Amniotic stem cell (primary cell): ENCODE measurements at places on chromosomes 12 and 14.

DNA sequence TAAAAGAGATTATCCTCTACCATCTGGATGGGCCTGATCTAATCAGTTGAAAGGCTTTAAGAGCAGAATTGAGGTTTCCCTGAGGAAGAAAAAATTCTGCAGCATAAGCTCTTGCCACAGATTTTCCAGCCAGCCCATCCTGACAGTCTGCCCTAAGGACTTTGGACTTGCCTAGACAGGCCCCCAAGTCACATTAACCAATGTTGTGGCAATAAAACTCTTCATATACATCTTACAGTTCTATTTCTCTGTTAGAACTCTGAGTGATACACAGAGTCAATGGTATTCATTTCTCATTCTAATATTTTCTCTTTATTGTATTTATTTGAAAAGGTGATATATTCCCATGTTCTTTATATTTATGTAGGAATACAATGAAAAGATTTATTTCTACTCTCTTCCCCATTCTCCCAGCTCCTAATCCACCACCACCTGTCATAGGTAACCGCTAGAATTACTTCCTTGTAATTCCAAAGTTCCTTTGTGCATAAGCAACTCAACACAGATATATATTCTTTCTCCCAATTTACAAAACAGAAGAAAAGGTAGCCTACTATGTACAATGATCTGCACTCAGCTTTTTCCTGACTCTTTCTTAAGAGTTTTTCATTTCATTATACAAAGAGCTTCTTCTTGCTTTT is 182.1 kb downstream of the CAPZA3 start:
- DNase-seq = no peak

DNA sequence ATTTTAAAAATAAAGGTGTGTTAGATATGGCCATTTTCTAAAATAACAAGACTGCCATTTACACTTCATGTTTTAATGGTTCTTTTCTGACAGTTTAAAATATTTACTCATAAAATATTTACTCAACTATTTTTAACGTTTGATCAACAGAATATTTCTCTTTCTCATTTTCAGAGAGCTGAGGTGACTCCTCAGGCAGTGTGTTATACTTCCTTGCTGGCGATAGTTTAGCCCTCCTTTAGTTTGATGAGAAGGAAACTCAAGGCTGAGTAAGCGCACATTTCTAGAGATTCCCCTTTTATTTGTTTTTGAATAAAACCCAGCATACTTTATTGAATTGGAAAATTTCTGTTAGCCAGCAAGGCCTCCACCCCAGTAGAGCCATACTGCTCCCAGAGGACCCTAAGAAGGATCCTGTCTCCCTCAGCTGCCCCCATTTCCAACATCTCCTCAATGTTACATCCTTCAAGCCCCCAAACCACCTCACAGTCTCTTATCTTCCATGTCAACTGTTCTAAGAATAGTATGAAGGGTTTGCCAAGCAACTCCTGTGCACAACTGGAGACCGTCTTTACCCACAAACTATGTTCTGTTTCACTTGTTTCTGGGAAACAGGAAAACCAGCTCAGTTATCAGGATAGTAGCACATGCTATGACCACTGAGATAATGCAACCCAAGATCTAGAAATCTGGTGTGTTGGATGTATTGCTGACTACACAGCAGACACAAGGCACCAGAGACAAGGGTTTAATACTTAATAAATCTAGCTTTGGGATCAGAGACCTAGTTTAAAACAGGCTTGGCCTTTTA is 129.5 kb downstream of the STXBP6 start:
- no peak for DNase-seq

GRCh38 chr12:10385166-10385613 is 4.7 kb downstream of the KLRK1 start:
- no peak for DNase-seq

GRCh38 chr14:68636597-68636996 is 156.3 kb downstream of the ZFP36L1 start:
- DNase-seq = no peak

DNA sequence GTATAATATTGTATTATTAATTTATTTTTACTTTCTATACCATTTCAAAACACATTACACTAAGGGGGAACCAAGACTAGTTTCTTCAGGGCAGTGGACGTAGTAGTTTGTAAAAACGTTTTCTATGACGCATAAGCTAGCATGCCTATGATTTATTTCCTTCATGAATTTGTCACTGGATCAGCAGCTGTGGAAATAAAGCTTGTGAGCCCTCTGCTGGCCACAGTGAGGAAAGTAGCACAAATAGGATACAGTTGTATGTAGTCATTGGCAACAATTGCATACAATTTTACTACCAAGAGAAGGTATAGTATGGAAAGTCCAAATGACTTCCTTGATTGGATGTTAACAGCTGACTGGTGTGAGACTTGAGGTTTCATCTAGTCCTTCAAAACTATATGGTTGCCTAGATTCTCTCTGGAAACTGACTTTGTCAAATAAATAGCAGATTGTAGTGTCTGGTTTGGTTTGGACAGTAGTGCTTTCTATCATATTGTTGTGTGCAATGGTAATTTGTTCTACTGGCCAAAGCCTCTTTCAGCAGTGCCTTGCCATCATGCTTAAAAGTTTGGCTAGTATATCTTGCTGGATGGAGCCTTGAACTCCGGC is 24.3 kb upstream of the PLEKHD1 start:
- DNase-seq = peak; percentile 88

DNA sequence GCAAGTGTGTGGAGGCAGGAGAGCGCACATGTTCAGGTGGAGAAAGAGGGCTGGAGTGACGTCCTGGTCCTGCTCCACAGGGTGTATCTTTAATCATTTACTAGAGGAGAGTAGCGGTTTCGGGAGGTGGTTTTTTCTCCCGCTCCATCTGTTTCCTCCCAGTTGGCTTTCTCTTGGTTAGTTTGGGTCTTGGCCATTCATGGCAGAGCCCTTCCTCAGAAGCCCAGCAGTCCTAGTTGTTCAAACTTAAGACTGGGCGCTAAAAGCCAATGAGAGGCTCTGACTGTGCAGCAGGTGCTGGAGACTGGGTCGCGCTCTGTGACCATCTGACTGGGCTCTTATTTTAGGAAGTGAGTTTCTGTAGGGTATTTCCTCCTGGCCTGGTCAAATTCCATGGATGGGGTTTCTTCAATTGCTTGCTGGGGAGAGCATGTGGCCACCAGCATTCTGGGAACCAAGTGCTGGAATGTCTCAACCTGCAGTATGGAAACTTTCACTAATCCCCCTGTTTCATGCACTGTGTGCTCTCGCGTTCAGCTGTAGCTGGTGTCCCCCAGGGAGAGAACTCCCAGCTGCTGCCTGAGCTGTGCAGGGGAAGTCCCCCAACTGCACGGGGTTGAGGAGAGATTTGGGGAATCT is 27.4 kb upstream of the TSPAN9 start:
- no peak for DNase-seq

GRCh38 chr12:88923631-88924030 is 343.4 kb upstream of the KITLG start:
- no peak for DNase-seq

DNA sequence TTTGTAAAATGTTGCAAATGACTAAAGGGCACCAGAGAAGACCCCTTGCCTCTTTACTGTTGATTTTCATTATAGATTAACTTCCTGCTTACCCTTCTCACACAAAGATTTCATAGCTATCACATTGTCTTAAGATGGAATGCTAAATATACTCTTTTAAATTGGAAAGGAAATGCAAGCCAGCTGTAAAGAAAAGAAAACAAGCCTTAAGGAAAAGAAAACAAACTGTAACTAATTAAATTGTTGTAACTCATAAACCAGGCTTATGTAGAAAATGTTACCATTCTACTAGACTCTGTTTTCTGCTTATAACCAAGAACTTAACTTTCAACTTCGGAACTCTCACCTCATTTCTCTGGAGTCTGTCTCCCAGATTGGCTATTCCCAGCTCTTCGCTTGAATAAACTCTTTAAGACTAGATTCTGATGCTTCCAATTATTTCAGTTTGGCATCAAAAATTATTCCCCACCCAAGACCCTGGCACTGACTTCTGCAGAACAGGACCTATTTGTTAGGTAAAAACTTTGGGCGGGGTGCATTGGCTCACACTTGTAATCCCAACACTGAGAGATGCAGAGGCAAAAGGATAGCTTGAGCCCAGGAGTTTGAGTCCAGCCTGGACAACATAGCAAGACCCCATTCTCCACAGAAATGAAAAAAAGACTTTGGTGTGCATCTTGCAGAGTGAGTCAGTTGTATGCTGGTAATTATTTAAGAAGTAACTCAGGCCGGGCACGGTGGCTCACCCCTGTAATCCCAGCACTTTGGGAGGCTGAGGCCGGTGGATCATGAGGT is 36.6 kb upstream of the CIT start:
- no peak for DNase-seq

DNA sequence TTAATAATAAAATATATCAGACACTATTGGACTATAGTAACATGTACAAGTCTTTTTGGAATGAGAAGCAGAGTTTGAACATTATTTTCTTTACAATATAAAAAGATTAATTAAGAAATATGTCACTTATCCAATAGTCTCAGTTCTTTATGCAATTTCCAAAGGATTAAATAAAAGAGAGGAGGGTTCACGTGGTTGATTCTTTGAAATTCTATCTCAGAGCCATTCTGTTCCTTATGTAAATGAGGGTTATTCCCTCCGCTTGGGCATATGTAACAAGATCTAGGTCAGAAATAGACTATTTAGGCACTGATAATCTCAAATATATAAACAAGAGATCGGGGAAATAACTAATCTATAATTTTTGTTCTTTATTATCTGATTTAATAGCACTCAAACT is 2.1 kb upstream of the TUBA1A start:
- no peak for DNase-seq

GRCh38 chr12:20778969-20779368 is 31.5 kb upstream of the SLCO1B3 start:
- no peak for DNase-seq

DNA sequence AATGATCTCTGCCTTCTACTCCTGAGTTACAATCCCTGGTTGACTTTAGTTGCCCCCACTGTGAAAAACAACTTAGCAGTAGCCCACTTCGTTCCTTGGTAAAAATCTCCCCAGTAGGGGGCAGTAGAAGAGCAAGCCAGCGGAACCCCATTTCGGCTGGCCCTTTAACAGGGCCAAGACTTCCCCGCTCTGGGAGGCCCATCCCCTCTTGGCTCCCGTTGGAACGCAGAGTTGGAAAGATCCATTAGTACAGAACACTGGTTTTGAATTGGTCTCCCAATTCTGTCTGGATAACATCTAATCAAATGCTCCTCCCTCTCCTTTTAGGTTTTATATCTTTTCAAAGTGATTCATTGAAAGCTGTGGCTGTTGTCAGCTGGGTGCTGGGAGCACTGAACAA is 1133.3 kb downstream of the BCL11B start:
- no peak for DNase-seq

GRCh38 chr14:101034986-101035385 is 131.5 kb upstream of the RTL1 start:
- DNase-seq = no peak

- DNase-seq = no peak
Measured at GRCh38 chr14:99026471-99026870, 245.5 kb downstream of the BCL11B start.

- DNase-seq = peak; percentile 72
Measured at GRCh38 chr12:45674181-45674977, 55.1 kb upstream of the ARID2 start.

GRCh38 chr12:264269-264668 is 1.6 kb upstream of the SLC6A13 start:
- DNase-seq = no peak

GRCh38 chr12:70664465-70664881 is 27.2 kb upstream of the PTPRB start:
- DNase-seq = no peak

GRCh38 chr12:108865169-108865568 is 7.8 kb upstream of the SSH1 start:
- DNase-seq = no peak

DNA sequence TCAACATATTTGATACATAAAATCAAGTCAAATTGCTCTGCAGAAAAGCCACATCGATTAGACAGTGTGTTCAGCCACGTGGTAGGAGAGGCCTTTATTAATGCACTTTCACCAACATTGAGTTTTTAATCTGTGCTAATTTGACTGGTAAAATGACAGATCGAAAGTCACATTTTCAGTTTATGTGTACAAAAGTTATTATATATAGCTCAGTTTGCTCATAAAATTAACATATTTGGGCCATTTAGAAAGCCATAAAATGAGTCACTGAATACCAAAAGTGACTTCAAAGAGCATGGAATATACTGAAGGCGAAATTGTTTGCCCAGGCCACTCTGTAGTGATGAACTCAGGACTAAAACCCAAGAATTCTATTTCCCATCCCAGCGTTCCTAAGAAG is 26.0 kb downstream of the C12orf42 start:
- DNase-seq = no peak

DNA sequence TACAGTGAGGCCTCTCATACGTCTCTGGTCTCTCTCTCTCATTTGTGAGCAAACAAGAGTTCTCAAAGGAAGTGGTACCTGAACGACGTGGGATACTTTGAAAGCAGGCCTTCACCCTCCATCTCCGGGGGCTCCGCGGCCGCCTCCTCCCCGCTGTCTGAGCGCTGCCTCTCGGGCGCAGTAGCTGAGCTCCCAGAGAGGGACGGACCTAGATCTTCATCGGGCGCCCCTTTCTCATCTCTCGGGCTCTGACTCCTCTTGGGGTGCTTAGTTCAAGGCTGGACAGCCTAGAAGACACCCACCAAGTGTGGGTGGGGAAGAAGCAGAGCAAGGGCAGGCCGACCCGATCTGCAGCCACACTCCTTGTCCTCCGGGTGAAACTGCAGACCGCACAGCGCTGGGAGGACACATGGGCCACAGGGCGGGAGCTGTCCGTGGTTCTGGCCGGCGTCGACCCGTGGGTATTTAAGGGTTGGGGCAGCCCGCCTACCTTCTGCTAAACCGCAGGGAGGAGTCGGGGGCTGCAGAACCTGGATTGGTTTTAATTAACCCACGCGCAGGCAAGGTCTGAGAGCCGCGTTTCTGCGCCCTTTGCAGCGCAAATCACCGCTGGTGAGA is 92.7 kb downstream of the PAH start:
- no peak for DNase-seq

- no peak for DNase-seq
Measured at GRCh38 chr14:104563742-104564615, 15.6 kb upstream of the C14orf180 start.

- no peak for DNase-seq
Measured at GRCh38 chr12:105978686-105979085, 160.1 kb downstream of the NUAK1 start.

DNA sequence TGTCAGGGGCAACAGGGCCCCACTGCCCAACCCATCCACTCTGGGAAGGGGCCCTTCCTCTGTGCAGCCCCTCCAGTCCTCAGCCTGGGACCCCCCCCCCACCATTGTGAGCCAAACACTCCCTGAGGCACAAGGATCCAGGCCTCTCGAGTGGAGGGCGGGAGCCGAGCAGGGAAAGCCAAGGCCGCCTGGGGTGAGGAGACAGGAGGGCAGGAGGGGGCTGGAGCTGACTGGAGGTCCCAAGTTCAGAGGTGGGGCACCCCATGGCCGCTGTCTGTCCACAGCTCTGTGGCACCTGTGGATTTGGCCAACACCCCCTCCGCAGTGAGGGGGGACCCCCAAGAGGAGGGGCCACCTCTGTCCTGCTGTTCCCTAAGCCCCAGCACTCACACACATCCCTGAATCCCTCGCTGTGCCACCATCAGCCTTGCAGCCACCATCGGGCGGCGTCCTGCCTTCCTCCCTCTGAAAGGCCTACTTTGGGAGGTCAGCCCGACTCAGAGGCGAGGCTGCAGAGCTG is 25.4 kb upstream of the C14orf180 start:
- no peak for DNase-seq

- no peak for DNase-seq
Measured at GRCh38 chr12:92010853-92011701, 134.6 kb downstream of the BTG1 start.
